H54 (cell line): ENCODE measurements at places on chromosomes 3 and 15.
A peak's percentile ranks its signal among the peaks of the same experiment; 100 is the strongest.

GRCh38 chr3:123390865-123391600 is 57.9 kb downstream of the ADCY5 start:
- DNase-seq, result no peak

GRCh38 chr15:36756707-36757106 is 177.3 kb downstream of the CDIN1 start:
- no peak for DNase-seq

- DNase-seq, result no peak
Measured at GRCh38 chr3:128468791-128469527, 2.3 kb upstream of the DNAJB8 start.

GRCh38 chr3:32146746-32147211 is 40.4 kb downstream of the GPD1L start:
- DNase-seq, result no peak

- no peak for DNase-seq
Measured at GRCh38 chr3:9147215-9147895, 102.1 kb downstream of the SRGAP3 start.

DNA sequence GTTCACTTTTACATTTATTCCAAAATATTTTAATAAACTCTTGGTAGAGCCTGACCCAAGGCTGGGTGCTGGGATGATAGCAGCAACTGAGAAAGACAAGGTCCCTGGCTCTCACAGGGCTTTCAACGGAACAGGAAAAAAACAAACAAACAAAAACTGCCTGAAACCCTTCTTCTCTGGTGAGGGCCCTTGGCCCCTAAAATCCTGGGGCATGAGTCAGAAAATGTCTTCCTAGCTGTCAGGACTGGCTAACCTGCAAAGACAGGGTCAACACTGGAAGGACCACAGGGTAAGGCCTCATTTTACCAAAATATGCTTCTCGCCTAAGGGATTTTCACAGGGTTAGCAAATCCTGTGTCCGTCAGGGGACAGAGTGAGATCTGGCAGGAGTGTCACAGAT is 45.7 kb upstream of the WNT5A start:
- DNase-seq, result no peak

GRCh38 chr15:98718426-98719136 is 70.2 kb downstream of the IGF1R start:
- no peak for DNase-seq

DNA sequence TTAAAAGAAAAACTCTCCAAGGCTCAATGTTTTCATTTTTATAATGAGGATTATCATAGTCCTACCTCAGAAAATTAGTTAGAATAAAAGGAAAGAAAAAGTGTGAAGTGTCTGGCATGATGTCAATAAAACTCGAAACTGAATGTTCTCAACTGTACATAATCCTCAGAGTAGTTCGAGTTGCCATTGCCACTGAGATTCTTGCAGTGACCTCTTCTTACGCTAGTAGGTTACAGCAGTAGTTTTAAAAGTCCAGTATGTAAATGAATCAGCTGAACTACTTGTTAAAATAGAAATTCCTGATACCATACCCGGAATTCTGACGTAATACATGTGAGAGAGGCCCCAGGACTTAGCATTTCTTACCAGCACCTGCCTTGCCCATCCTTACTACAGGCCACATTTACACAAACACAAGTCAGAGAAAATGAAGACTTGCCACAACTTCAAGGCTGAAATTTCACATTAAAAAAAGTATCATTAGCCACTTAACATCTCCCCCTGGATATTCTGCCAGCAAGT is 502.6 kb downstream of the FGF12 start:
- DNase-seq, result no peak

GRCh38 chr15:31235311-31236183 is 91.1 kb upstream of the KLF13 start:
- DNase-seq, result no peak

GRCh38 chr3:23128655-23129054 is 74.5 kb upstream of the UBE2E2 start:
- DNase-seq, result no peak

DNA sequence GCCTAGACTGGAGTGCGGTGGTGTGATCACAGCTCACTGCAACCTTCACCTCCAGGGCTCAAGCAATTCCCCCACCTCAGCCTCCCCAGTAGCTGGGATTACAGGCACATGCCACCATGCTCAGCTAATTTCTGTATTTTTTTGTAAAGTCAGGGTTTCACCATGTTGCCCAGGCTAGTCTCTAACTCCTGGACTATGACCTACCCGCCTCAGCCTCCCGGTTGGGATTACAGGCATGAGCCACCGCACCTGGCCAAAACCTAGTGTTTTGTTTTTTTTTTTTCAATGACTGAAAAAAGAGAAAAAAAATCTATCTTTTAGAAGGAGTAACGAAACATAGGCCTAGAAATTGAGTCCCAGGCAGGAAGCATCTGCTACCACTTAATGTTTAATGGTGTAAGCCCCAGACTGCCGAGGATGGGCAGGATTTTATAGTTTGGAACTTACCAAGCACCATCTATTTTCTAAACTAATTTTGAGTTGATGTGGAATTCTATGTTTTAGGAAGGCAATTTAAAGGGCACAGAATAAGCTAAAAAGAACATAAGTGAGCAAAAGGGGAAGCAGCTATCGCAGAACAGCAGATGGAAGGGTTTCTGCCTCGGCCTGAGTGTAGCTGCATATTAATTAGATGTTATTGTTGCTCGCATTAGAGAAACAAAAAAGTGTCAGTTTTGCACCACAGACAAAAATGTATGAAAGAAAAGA is 24.2 kb upstream of the CA12 start:
- no peak for DNase-seq

DNA sequence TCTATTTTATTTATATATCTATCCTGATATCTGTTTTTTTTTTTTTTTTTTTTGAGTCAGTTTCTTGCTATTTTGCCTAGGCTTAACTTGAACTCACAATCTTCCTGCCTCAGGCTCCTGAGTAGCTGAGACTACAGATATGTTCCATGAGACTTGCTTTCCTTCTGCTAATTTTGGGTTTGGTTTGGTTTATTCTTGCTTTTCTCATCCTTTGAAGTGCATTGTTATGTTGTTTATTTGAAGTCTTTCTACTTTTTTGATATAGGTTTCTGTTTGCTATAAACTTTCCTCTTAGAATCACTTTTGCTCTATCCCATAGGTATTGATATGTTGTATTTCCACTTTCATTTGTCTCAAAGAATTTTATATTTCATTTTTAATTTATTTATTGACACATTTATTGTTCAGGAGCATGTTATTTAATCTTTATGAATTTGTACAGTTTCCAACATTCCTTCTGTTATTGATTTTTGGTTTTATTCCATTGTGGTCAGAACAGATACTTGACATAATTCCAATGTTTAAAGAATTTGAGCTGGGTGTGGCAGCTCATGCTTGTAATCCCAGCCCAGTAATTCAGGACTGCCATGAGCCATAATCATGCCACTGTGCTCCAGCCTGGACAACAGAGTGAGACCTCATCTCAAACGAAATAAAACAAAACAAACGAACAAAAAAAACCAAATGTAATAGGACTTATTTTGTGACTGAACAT is 62.3 kb upstream of the PLSCR4 start:
- DNase-seq, result no peak

- DNase-seq, result no peak
Measured at GRCh38 chr3:43468133-43468532, 153.7 kb downstream of the ANO10 start.

DNA sequence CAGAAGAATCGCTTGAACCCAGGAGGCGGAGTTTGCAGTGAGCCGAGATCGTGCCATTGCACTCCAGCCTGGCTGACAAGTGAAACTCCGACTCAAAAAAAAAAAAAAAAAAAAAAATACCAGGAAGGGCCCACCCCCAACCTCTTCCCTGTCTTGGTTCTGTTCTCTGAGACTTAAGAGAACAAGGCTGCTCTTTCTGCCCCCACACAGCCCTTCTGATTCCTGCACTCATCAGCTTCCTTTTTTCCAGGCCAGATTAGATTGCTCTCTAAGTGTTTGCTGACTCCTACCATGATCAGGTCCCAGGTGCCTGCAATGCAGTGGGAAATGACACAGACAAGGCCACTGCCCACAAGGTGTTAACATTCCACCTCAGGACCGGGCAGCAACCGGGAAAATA is 13.0 kb downstream of the TMEM44 start:
- no peak for DNase-seq

DNA sequence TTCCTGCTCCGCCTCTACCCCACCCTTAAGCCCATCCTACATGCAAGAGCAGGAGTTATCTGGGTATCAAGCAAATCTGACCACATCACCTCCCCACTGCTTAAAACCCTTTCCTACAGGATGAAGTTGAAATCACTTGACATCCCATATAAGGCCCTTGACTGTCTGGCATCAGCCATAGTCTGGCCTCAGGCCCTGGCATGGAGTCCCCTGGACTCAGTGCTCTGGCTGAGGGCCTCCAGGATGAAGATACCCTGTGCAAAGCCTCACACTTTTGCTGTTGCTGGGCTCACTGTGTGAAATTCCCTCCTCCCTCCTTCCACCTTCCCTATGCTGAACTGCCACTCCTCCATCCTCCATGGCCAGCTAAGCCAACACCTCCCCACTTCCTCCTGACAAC is 65.2 kb upstream of the GLCE start:
- no peak for DNase-seq

GRCh38 chr3:102163039-102163817 is 271.6 kb upstream of the ZPLD1 start:
- DNase-seq, result no peak

- DNase-seq, result peak; percentile 84
Measured at GRCh38 chr3:123884203-123884831, at the start of gene MYLK. MYLK (minus strand) TSS chr3:123884332; CDS start chr3:123793841, 90,491 bp downstream.

DNA sequence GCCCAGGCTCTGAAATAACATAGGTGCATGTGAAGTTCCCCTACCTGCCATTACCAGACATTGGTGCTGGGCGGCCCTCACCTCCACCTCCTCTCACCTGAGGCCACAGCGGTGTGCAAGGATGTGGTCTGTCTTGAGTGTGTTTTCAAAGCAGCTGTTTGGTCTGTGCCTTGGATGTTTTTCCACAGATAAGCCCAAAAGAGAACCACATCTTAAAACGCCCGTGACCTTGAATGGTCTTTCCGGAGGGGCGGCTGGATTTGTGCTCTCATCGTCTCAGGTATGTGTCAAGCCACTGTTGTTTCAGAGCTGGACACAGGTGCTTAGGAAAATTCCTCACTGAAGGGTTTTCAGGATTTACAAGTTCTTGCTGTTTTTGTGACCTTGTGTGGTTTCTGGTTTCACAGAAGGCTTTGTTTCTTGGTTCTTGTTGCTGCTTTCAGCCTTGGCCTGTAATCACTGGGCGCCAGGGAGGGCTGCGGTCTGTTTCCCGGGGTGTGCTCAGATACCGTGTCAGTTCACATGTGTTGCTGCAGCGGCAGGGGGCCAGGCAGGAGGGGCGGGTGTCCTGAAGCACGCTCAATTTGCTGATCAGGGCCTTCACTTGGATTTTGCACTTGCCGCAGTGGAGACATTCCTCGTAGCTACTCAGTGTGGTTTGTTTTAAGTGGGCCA is 128.4 kb downstream of the IGF1R start:
- DNase-seq, result no peak

GRCh38 chr15:56770173-56770572 is 36.9 kb upstream of the ZNF280D start:
- no peak for DNase-seq

- no peak for DNase-seq
Measured at GRCh38 chr15:40354408-40355171, 3.4 kb upstream of the DISP2 start.

DNA sequence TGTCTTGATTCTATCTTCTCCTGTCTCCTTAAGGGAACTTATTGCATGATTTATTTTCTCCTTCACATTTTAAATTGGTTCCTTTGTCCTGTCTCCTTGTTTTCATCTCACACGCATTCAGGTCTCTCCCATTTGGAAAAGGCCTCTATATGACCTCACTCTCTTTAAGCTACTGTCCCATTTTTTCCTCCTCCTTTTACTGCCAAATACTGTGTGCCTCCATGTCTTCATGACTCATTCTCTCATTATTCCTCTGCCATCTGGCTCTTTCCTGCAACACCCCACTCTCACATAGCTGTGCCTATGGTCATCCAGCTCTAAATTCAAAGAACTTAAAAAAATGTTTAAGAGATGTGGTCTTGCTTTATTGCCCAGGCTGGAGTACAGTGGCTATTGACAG is 48.0 kb downstream of the TYRO3 start:
- peak; percentile 72 for DNase-seq

- no peak for DNase-seq
Measured at GRCh38 chr3:186152361-186152798, 43.5 kb upstream of the ETV5 start.

- DNase-seq, result no peak
Measured at GRCh38 chr3:110419601-110420000, 652.0 kb upstream of the NECTIN3 start.

DNA sequence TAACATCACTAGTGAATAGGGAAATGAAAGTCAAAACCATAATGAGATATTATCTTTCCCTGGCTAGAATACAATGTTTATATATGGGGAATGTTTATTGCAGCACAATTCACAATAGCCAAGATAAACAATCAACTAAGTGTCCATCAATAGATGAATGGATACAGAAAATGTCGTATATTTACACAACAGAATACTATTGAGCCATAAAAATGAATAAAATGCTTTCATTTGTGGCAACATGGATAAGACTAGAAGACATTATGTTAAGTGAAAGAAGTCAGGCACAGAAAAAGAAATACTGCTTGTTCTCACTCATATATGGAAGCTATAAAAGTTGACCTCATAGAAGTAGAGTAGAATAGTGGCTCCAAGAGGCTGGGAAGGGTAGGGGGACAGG is 65.2 kb downstream of the SLC9C1 start:
- DNase-seq, result no peak

GRCh38 chr3:56787258-56787775 is 14.4 kb downstream of the ARHGEF3 start:
- no peak for DNase-seq

GRCh38 chr3:143331350-143331749 is 211.8 kb downstream of the CHST2 start:
- DNase-seq, result no peak

DNA sequence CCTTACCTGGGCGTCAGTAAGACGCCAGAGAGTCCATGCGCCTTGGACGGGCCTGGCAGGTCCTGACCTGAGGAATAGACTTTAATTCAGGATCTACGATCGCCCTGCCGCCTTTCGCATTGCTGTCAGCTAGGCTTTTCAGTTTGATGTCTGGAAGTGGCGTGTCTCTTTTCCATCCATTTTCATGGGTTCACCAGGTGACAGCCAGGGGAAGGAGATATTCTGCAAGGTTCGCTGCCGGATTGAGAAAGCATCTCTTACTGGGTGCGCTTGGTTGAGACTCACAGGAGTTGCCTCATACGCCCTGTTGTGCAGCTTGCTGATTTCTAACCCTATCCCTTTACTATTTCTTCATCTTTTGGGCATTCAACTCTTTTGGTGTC is 7.4 kb downstream of the EPHA3 start:
- DNase-seq, result no peak

- no peak for DNase-seq
Measured at GRCh38 chr3:77571971-77572715, 532.2 kb downstream of the ROBO2 start.

- DNase-seq, result no peak
Measured at GRCh38 chr3:132522353-132522752, 74.7 kb upstream of the ACKR4 start.
